ENCODE measurements at places on chromosomes 3 and 15.

DNA sequence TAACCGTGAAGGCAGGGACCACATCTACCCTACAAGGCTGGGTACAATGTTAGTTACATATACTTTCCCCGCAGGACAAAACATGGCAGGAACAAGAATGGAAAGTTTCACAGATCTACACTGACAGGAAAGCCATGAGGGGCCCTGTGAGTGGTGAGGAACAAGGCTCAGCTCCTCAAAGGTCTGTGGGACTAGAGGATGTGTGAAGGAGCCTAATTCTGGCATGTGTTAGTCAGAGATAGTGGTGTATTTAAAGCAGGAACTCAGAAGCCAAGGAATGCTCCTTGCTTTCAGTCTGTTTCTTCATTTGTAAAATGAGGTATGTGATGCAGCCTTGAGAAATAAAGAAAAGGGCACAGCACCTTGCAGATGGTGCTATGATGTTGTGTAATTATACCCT is 25.1 kb downstream of the ETV5 start:
- DNase-seq: no peak

DNA sequence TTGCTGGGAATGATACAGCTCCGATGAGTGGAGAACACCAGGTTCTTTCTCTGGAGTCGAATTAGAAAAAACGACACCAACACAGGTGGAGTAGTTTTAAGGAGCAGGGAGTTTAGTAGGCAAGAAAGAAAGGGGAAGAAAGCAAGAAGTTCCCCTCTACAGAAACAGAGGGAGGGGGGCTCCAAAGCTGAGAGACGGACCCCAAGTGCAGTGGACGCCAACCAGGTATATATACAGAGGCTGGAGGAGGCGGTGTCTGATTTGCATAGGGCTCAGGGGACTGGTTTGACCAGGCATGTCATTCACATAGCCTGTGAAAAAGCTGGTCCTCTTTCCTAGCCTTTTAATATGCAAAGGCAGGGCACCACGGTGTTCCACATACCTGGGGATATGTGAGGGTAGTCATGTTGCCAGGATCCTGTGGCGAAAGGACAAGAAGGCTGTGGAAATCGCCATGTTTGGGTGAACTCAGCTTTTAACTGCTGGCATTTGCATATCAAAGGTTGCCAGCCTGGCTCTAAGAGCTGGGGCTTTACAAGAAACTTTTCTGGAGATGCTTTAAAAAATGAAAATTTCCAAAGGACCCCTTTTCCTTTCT is 887.4 kb upstream of the EPHA6 start:
- DNase-seq: no peak

GRCh38 chr15:49235446-49236124 is 65.5 kb downstream of the GALK2 start:
- peak; percentile 83 for DNase-seq

- no peak for DNase-seq
Measured at GRCh38 chr15:71002316-71002715, 109.7 kb downstream of the LRRC49 start.

DNA sequence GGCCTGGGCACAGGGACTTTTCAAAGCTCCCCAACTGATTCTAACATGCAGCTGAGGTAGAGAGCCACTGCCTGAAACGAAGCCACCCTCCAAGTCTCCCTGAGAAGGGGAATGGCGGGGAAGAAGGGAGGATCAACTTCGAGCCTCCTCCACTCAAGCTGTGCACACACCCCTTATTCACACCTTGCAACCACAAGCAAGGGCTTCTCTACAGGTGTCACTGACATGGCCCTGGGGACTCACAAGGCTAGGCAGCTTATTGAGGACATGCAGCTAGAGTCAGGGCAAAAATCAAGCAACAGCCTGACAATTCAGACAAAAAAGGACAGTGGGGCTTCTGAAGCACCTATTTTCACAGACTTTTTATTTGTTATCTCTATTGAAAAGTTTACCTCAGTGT is 85.2 kb downstream of the SNRK start:
- no peak for DNase-seq

DNA sequence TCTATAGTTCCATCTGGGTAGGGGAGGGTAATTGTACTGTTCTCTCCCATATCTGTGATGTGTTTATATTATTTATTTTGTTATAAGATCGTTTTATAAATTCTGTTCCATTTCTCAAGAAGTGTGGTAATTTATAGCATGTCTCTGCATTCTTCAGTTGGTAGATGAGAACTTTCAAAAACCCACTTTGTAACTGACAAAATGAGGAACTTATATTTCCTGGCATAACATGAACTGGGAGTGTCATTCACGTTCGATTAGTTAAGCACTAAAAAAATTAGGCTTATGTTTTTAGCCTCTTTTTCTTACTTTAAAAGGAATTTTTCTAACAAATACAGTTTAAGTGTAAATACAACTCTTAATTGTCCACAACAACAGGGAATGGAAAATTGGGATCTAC is 230.8 kb downstream of the CGGBP1 start:
- no peak for DNase-seq

DNA sequence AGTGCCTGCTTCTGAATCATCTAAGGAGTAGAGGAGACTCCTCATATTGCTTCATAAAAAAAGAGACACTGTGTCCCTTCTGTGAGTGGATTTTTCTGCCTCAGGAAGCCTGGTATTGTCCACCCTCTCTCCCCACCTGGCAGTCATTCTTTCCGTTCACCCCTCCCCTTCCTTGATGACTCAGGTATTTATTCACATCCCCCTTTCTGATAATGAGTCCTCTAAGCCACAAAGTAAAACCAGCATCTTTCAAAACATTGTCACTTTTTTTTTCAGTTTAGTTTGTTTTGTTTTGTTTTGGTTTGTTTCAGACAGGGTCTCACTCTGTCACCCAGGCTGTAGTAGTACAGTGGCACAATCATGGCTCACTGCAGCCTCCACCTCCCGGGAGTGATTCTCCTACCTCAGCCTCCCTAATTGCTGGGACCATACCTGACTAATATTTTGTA is 65.2 kb upstream of the UBE2E1 start:
- peak; percentile 74 for DNase-seq

DNA sequence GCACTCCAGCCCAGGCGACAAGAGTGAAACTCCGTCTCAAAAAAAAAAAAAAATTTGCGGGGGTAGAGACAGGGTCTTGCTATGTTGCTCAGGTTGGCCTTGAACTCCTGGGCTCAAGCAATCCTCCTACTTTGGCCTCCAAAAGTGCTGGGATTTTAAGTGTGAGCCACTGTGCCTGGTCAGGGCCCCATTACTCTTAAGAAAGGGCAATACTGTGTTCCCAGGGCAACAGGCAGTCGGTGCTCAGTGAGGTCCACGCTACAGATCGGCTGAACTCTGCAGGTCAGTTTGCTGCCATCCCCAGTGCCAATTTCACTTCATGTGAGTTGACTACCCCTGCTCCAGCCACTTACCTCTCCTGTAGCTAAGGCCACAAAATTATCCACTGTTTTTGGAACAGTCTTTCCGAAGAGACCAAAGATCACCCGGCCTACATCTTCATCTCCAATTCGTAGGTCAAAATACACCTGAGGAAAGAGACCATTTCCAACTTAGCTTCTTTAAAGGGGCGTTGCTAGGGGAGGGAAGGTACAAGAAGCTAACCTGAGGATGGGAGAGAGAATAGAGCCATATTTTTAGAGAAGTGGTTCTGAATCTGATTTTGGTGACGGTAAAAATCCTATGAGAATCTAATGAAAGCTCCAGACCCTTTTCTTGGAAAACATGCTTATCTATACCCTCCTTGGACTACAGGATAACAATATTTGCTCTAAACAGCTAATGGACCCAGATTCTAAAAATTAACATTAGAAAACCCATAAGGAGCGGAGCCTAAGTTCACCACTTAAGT is 939 bp downstream of the PPIB start:
- DNase-seq: no peak

- DNase-seq: no peak
Measured at GRCh38 chr3:160784853-160785252, 28.8 kb downstream of the PPM1L start.

GRCh38 chr3:112372396-112372795 is 39.4 kb downstream of the CD200 start:
- DNase-seq: no peak

GRCh38 chr3:142028243-142028777 is 121.0 kb downstream of the TFDP2 start:
- peak; percentile 43 for DNase-seq

DNA sequence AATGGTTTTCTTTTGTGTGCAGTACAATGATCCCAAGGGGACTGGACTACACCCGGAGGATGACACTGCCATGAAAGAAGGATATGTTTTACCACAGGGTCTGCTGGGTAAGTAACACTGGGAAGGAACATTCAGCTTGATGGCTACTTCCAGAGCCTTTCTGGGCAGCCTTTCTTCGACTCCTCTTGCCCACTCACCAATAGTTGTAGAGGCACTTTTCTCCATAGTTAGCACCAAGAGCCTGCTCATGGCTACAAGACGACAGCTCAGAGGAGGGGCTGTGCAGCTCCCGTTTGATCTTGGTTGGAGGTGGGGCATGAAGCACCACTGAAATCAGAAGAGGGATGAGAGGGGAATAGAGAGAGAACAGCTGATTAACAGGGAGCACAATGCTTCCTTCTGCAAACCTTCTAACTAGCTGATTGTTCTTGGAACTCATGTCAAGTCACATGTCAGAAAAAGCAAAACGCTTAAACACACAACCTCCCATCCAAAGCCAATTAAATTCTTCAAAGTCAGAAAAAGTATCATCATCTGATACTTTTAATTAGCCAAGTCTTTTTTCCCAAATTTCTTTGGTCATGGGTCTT is 27.9 kb downstream of the ETV5 start:
- no peak for DNase-seq

DNA sequence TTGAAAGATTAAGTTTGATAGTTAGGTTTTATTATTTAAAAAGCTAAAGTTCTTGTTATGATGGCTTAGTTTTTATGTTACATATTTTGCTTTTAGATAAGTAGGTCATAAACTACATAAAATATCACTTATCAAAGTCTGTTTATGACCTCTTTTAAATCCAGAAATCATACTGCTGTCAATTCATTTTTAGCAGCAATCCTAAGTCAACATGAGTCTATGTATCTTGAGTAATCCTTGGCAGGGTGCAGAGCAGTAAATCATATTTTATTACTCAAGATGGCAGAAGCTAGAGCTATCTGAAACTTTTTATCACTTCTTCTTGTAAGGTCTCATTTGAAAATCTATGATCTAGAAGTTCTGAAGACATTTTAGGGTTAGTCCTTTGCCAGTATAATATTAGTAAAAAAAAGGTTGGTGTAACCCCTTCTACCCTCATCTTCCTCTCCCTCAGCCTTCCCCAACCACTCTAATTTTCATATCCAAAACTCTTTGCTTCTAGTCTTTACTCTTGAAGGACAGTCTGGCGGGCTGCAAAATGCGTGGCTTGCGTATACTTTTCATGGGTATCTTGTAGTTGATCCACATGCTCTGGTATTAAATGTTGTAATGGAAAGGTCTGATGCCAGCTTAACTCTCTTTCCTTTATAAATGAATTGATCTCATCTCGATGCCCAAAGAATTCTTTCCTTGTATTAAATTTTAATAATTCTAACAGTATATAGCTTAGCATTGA is 134.0 kb upstream of the THRB start:
- DNase-seq: no peak

GRCh38 chr3:52533623-52534280 is at the start of gene NT5DC2:
Gene NT5DC2 (minus strand): TSS chr3:52533857. CDS start chr3:52533737, 120 bp downstream.
- peak; percentile 68 for DNase-seq

DNA sequence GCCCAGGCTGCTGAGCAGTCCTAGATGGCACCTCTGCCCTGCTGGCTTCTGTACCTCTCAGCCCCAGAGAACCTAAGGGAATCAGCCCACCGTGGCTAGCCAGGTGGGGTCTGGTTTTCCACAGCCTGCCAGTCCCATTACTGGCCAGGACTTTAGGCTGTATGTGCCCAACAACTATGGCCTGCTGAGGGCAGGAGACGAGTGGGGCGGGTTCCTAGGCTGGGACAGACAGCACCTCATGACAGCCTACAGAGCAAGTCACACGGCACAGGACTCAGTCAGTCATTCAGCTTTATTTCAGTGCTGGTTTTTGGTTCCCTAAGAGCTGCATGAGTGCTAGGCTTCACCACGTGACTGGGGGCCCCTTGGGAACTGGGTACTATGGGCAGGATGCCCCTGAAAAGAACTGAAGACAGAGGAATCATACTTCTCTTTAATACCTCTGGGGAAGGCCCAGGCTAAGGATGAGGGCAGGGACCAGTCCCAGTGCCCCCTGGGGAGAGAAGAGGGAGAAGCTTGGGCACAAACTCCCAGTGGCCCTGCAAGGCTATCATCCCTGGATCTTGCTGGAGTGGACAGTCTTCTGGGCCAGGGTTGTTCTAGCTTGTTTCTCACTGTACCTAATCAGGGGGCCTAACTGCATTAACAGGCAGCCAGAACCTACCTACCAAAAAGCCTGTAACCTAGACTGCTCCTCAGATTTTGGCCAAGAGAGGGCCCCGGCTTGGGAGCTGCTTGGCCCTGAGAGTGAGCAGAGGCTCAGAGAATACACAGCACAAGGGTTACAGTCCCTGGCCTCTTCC is 14.8 kb downstream of the CLK3 start:
- DNase-seq: no peak

All from kidney capillary endothelial cell (primary cell).